ENCODE measurements at places on chromosomes 5 and 9. TPM values are rescaled to one million over a fixed set of nuclear protein-coding genes. Genes with fewer than 3 reads are reported as not detected.

GRCh38 chr9:77019926-77020412 lies 514 bp downstream of the FOXB2 start:
- no peak for DNase-seq

Gene ALDH7A1
- total RNA-seq: 73.2 TPM

Gene TBCA
- 98.8 TPM for total RNA-seq

GRCh38 chr9:100441911-100442361 lies 15.0 kb downstream of the MSANTD3 start:
- no peak for DNase-seq

Gene PLCXD3
- 0.42 TPM for total RNA-seq

DNA sequence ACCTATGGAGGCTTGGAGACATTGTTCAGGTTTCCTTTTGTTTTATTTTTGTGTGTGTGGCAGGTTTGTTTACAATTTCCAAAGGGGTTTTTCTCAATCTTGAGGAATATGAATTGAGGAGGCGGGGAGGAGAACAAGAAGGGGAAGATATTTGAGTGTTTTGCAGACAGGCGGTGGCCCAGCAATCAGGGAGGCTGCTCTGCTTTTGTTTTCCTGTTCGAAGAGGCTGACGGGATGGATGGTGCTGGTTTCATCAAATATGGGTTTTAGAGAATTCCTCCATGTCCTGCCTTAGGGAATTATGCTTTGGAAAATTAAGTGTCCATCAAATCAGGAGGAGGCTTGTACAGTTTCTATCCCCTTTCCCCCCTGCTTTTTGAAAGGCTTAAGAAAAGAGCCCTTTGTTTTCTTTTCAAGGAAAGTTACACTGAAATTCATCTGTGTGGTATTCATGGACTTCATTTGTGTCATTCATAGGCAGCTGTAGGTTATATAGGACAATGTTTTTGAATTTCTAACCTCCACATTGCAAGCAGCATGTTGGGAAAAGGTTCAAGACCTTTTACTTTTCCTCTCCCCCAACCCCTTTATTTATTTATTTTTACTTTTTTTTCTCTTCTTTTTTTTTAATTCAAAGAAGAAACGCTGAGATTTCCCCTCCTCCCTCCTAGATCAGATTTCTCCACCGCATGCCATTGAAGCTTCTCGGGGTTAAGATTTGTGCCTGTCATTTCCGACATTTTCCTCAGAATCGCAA lies 107.4 kb downstream of the ZNF462 start:
- no peak for DNase-seq

- no peak for DNase-seq
These were observed 50.1 kb downstream of the SLC36A1 start for GRCh38 chr5:151497391-151498002.

GRCh38 chr9:94681508-94681907 lies 42.2 kb upstream of the FBP1 start:
- DNase-seq: no peak

DNA sequence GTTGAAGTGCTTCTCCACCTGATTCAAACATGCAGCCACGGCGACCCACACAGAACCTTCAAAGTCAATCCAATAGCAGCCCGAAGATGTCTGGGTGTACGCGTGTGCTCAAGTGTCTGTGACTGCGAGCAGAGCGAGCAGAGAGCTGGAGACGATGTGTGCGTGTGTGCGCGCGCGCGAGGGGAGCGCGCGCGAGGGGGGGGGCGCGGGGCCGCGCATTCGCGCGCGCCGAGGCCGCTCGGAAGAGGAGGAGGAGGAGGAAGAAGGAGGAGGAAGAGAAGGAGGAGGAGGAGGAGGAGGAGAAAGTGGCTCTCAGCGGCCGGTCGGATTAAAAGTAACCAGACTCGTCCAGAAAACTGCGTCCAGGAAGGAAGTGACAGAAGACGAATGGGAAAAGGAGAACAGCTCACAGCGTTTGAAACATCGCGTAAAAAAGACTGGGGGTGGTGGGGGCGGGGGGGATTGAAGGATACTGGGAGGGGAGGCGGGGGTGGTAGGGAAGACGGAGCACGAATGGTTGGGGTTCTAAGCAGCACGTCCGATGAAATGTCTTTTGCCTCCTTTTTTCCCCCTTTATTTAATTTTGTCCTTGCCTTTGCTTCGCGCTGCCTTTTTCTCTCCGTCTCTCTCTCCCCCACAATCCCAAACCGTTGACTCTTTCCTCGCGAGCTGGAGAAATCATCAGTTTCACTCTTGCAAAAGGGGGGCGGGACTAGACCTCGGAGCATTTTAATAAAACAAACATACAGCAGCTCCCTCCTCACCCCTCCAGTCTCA lies at the start of gene MEF2C:
Gene MEF2C (minus strand): TSS at position 126 of the 777 bp plus-strand sequence. CDS start 59,396 bp downstream, outside the sequence.
- DNase-seq: peak; percentile 64

DNA sequence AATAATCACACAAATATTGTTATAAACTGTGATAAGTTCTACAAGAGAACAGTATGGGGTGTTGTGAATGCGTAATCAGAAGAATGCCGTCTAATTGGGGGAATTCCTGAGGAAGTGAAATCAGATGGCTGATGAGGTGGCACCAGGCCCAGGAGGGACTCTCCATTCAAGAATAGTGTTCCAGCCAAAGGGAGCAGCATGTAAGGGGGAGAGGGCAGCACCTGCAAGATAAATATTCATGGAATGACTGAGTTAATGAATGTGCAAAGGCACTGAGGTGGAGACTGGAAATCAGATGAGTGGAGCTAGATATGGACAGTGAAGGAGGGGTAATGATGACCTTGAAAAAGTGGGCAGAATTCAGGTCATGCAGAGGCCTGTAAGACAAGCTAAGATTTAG lies 250.6 kb downstream of the ARRDC3 start:
- no peak for DNase-seq

Gene NEURL1B
- 52.4 TPM for total RNA-seq

DNA sequence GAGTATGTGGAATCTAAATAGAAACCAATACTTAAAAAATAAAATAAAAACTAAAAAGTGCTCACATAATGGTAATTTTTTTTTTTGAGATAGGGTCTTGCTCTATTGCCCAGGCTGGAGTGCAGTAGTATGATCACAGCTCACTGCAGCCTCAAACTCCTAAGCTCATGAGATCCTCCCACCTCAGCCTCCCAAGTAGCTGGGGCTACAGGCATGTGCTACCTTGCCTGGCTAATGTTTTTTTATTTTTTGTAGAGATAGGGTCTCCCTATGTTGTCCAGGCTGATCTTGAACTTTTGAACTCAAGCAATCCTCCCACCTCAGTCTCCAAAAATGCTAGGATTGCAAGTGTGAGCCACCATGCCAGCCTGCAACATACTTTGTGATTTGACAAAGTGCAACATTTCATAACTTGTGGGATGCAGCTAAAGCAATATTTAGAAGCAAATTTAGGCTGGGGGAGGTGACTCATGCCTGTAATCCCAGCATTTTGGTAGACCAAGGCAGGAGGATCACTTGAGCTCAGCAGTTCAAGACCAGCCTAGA lies 18.4 kb downstream of the AP3B1 start:
- DNase-seq: no peak

DNA sequence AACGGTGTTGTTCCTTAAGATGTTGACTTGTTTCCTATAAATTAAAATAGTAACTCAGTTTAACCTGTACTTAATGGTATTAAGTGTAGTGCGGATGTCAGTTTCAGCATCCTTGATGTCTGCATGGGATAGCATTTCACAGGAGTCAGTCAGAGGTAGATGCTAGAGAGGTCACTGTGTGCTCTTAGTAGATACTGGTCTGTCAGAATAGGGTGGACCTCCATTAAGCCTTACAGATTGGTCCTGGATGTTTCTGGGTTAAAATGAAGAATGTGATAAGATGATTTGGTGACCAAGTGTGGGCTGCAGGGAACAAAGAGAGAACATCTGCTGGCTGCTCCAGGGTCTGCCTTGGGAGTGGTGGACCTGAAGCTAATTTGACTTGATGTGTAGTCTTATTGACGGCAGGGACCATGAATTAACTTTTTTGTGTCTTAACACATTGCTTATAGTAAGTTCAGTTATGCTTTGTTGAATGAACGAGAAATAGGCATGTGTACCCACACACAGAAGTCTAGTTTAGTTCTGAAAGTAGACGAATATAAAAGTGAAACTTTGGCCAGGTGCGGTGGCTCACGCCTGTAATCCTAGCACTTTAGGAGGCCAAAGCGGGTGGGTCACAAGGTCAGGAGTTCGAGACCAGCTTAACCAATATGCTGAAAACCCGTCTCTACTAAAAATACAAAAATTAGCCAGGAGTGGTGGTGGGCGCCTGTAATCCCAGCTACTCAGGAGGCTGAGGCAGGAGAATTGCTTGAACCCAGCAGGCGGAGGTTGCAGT lies 12.5 kb downstream of the RAB24 start:
- no peak for DNase-seq

DNA sequence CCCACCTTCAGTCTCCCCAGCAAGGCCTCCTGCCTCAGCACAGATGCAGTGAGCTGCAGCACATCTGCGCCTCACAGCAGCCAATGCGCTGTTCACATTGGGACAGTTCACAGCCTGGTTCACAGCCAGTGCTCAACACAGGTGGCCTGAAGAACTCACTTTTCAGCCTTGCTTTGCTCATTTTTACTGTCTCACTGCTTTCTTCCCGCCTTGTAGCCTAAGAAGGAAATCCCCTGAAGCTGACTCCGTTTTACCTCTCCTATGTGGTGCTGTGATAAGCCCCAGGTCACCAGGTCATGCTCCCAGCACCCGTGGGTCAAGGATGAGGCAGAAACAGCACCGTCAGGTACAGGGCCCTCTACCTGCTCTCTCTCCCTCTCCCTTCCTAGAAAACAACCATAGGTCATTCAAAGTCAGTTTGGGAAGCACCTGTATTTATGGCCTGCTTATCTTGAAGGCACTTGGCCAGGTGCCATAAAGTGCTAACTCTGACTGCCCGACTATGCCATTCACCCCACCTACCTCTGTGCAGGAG lies 1.1 kb downstream of the GCNT4 start:
- no peak for DNase-seq

DNA sequence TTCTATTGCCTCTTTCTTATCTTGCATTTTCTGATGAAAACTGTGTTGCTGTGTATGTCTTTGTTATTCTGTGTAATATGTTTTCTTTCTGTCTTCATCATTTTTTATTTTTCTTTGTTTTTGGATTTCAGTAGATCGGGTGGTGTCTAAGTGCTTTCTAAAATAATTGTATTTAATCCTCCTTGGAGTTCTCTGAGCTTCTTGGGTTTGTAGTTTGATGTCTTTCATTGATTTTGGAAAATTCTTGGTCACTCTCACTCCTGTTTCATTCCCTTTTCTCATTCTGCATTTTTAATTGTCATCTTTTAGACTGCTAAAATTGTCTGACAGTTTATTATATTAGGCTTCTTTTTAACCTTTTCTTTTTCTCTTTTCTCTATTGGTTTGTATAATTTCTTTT lies 560.5 kb downstream of the IRX1 start:
- no peak for DNase-seq

DNA sequence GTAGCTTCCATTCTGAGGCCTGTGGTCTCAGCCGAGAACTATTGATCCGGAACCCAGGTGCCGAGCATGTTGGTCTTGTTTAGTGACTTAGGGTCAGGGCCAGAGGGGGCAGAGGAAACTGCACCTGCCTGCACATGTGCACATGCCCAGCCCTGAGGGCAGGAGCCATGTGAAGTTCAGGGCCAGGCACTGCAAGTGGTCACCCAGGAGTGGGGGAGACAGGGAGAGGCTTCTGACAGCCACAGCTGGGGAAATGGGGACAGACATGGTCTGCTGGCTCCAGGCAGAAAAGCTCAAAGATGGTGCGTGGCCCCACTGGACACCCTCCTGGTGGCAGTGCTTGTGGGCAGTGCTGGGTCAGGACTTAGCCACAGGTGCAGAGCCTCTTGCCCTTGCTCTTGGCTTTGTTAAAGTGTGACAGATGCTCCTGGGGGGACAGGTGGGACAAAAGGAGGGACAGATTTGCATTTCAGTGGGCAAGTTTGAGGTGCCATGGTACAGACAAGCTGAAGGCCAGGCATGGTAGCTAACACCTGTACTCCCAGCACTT lies 134.4 kb downstream of the CACNA1B start:
- DNase-seq: no peak

Gene CLK4
- 76.4 TPM for total RNA-seq

DNA sequence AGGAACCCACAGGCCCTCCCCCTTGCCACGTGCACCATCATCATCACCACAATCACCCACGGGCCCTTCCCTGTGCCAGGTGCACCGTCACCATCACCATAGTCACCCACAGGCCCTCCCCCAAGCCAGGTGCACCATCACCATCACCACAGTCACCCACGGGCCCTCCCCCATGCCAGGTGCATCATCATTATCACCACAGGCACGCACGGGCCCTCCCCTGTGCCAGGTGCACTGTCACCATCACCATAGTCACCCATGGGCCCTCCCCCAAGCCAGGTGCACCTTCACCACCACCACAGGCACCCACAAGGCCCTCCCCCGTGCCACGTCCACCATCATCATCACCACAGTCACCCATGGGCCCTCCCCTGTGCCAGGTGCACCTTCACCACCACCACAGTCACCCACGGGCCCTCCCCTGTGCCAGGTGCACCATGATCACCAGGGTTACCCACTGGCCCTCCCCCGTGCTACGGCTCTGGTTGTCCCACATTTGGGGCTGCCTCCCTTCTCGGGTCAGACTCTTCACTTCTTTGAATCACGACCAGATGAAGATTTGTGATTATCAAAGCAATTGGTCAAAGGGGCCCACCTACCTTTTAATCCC lies 69.1 kb upstream of the OLFM1 start:
- DNase-seq: no peak

Gene AGXT2
- not detected for total RNA-seq

GRCh38 chr5:78899922-78900362 lies 85.2 kb downstream of the ARSB start:
- DNase-seq: no peak

GRCh38 chr9:2345013-2345412 lies 276.6 kb upstream of the VLDLR start:
- DNase-seq: no peak

Gene SDHA
- total RNA-seq: 58.3 TPM

GRCh38 chr9:130898552-130898852 lies 1.9 kb upstream of the QRFP start:
- no peak for DNase-seq

GRCh38 chr5:38831909-38832308 lies 13.9 kb upstream of the OSMR start:
- no peak for DNase-seq

GRCh38 chr5:156385416-156385815 lies 58.5 kb downstream of the SGCD start:
- DNase-seq: no peak

- DNase-seq: no peak
These were observed 174.0 kb downstream of the TMC1 start for GRCh38 chr9:72695365-72695764.

- no peak for DNase-seq
These were observed 64.8 kb downstream of the ERCC6L2 start for GRCh38 chr9:95940265-95940664.

Gene BTNL3
- total RNA-seq: not detected
